Activated T-cell treated with anti-CD3 and anti-CD28 coated beads for 24 hours (primary cell): ENCODE measurements at places on chromosomes 3 and 15.

DNA sequence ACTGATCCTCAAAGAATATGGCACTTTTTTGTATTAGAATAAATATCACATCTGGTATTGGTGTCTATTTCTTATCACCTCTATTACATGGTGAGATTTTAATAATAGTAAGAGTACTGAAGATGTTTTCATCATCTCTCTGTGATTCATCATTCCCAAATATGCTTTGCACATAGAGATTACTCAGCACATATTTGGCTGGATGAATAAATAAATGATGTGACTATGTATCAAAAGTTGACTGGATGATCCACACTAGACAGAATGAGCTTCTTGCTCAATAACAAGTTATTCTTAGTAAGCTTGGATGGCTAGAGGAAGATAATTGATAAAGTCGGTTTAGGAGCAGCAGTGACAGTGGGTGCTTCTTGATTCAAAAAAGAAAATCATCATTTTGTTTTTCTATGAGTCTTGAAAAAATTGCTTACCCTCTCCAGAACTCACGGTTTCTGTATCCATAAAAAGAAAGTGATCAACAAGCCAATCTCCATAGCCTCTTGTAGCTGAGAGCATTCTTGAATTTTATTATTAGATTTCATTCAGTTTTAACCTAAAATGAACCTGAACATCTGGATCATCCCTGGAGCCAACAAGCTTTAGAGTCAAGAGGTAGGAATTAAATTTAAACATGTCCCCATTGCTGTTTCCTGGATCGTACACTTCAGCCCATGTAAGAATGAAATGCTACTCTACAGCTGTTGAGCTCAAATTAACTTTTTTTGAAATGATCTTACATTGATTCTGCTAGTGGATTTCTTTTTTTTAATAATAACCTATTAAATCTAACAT is 104.8 kb upstream of the OSTN start:
- DNase-seq: no peak

- no peak for DNase-seq
Observed at GRCh38 chr3:94036909-94037507, 8.6 kb upstream of the STX19 start.

DNA sequence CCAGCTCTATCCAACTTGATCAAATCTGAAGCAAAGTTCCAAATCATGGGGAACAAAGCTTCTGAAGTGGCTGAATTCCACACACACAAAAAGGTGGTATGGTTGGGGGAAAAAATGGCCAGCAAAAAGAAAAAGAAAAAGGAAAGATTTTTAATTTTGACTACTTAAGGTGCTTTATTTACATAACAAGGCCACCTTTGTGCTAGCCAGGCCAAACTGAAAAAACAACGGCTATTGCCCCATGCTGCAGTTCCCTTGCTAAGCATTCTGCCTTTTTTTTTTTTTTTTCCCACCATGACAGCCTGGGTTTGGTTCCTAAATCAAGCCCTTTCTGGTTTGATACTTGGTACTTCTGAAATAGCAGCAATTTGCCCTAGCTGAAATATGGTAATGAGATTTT is 66.5 kb upstream of the DAZL start:
- no peak for DNase-seq

DNA sequence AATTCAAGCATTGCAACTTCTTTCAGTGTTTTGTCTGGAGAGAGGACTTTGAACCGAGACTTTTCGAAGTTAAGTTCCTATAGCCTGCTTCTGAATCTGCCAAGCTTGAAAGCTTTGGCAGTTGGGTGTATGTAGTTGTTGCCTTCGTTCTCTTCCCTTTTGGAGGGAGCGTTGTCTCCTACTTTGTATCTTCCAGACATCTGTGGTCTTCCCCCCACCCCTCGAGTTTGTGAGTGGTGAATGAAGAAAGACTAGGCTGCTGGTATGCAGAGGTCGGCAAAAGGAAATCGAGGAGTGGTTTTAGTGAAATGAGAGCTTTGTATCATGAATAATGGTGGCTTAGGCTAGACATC is 1.3 kb downstream of the CTNNB1 start:
- no peak for DNase-seq

DNA sequence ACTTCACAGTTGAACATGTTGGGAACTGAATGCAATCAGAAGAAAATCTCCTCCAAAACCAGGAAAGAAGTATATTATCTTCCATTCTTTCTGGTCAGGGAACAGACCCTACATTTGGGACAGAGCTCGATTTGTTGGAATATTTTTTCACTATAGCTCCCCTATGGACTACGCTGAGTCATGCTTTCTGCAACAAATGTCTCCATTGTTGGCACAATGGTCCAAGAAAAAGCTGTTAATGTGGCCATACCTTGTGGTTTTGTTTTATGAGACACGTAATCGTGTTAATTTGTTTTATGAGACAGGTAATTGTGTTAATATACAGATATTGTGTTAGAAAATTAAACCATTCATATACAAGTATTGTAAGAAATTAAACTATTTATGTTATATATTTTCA is 101.4 kb downstream of the TGFBR2 start:
- DNase-seq: no peak

DNA sequence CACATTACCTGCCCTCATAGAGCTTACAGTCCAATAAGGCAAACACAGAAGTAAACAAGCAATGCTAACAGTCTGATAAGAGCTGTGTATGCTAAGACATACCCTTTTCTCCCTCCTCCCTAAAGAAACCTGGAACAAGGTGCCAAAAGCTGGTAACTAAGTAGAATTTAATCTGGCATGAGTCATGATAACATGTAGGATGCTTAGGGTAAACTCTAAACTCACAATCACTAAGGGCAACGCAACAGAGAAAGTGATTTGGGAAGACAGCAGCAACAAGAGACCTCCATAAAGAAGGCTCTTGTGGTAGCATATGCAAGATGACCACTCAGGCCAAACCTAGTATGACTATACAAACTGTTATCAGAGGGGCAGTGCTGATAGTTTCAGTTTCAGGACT is 55.5 kb downstream of the MYO1E start:
- no peak for DNase-seq

GRCh38 chr3:179260949-179261765 is 10.2 kb upstream of the KCNMB3 start:
- DNase-seq: peak; percentile 59

DNA sequence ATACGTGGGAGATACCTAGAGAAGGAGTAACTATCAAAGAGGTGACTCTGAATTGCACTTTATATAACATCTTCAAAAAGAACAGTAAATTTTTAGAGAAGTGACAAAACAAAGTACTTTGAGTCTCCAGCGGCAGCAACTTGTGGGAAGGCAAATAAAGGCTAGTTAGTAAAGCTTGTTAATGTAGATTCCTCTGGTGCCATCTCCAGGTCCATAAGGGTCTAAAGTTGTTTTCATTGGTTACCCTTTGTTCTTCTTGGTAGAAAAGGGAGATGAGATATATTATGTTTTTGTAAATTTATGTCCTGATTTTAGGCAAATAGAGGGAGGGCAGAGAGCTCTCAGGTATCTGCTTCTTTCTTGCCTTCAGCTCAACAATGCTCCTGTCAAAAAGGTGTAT is 161.6 kb downstream of the MYRIP start:
- DNase-seq: no peak

GRCh38 chr15:79896131-79896633 is 632 bp downstream of the MTHFS start:
- peak; percentile 39 for DNase-seq

DNA sequence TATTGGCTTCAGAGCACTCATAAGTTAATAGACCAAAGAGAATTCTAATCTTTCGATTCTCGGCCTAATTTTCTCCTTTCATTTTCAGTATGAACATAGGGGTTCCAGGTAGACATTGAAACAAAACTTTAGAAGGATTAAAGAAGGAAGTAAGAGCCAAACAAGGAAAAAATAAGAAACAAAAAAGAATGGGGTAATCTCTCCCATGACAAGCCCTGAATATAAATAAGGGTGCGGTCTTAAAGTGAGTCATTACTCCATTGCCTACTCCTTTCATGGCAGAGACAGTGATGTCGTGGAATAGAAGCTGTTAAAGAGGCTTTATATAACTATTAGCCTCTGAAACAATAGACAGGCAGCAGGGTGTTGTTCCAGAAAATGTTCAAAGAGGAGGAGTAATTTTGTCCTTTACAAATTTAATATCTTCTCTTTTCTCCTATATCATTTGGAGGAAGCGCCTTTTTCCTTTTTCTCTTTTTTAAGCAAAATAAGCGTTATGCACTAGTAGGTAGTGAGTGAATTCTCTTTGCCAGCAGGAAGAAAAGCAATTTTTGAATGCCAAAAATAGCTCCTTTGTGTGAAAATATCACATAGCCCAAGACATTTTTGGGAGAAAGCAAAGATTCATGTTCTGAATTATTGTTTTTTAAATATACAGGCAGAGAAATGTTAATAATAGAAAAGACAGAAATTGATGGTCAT is 607.9 kb upstream of the KCNMB2 start:
- no peak for DNase-seq

DNA sequence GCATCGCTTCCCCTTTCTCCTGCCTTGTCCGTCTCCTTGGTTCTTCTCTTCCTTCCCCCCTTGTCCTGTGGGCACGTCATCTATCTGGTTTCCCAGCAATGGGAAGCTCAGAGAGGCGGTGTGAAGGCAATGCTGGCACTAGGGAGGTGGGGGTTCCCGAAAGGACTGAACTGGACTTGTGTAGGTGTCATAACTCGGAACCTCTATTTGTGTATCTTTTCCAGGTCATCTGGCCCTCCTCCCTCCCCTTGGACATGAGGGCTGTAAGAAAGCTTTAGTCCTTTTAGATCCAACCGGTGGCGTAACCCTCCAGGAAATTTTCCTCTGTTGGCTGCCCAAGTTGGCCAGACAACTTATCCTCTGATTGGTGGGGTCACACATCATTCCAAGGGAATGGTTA is 231.5 kb upstream of the TLE3 start:
- no peak for DNase-seq

GRCh38 chr15:43184407-43185124 is 637 bp upstream of the CCNDBP1 start:
- no peak for DNase-seq

- no peak for DNase-seq
Observed at GRCh38 chr3:177317247-177317646, 120.0 kb upstream of the TBL1XR1 start.

DNA sequence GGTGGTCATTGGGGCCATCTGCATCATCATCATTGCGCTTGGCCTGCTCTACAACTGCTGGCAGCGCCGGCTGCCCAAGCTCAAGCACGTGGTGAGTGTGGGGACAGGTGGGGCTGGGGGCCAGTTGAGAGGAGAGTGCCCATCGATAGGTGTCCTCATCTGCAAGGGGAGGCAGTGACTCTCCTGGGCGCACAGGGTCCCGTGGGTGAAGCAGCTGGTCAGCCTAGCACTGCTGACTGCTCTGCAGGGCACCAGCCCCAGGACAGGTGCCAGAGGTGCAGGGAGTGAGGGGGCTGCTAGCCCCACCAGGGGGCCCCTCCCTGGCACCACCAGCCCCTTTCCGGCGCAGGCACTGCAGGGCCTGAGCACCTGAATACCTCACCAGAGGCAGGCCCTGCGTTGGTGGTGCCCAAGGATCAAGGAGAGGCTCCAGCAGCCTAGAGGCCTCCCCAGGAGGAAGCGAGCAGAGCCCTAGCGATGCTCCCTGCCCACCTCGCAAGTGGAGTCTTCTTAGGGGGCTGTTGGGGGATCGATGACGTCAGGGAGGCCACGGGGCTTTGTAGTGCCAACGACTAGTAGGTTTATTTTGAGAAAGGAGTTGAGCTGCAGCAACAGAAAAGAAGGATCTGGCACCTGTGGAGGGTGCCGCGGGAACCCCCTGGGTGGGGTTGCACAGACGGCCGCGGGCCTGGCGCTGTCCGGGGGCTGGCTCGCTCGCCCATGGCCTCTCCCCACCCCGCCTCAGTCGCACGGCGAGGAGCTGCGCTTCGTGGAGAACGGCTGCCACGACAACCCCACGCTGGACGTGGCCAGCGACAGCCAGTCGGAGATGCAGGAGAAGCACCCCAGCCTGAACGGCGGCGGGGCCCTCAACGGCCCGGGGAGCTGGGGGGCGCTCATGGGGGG is 976 bp upstream of the ABTB1 start:
- DNase-seq: no peak

- DNase-seq: no peak
Observed at GRCh38 chr3:99659032-99659431, 20.6 kb downstream of the COL8A1 start.

DNA sequence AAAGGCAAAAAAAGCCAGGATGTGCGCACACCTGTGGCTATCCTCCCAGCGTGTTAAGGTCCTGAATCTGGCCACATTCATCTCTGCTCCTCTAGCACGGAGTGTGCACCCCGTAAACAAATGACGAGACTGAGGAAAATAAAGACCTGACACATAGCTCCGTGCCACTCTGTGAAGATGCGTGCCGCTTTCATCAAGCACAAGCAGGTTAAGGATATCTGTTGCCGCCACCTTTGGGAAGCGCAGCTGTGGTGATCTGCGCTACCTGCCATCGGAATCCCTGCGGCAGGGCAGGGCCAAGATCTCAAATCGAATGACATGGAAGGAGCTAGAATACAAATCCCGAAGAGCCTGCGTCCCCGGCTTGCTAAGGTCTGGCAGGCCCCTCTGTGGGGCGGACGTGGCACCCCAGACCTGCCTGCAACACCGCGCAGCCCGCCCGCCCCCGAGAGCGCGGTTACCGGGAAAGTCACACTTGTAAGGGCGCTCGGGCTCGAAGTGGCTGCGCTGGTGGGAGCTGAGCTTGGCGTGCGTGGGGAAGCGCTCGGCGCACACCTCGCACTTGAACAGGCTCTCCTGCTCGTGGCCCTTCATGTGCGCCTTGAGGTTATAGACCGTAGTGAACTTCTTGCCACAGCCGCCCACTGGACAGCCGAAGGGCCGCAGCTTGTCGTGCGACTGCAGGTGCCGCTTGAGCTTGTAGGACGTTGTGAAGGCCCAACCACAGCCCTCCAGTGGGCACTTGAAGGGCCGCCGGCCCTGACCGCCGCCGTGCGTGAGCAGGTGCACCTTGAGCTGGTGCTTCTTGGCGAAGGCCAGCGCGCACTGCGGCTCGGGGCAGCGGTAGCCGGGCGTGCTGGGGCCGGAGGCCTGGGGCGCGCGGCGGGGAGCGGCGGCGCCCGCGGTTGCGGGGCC is 936 bp downstream of the ZXDC start:
- peak; percentile 15 for DNase-seq

GRCh38 chr3:65729973-65730372 is 308.7 kb downstream of the MAGI1 start:
- DNase-seq: no peak

- DNase-seq: no peak
Observed at GRCh38 chr3:182023843-182024242, 312.1 kb downstream of the SOX2 start.

GRCh38 chr3:134883697-134884385 is 88.8 kb downstream of the EPHB1 start:
- no peak for DNase-seq

DNA sequence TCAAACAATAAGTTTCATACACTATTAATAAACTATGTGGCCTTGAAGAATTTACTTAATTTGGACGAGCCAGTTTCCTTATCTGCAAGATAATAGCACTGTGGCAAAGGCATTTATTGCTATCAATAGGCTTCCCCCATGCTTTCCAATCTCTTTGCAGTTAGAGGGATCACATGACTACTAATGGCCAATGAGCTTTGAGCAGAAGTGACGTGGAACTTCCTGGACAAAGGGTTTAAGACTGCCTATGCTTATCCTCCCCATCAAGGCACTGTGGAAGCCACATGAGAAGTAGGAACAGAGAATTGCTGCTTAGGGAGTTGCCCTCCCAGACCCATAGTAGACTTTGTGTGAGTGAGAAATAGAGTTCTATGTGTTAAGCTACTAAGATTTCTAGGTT is 16.7 kb upstream of the ZMAT3 start:
- no peak for DNase-seq

- DNase-seq: no peak
Observed at GRCh38 chr15:50944672-50945071, 36.2 kb downstream of the AP4E1 start.

- DNase-seq: no peak
Observed at GRCh38 chr15:100818927-100819326, 60.7 kb upstream of the ALDH1A3 start.
